Activated CD8-positive, alpha-beta memory T cell treated with anti-CD3 and anti-CD28 coated beads for 4 hours (primary cell): ENCODE measurements at places on chromosomes 6 and 20.

- DNase-seq, result no peak
These were observed 1.7 kb downstream of the SDCBP2 start for GRCh38 chr20:1327241-1327653.

DNA sequence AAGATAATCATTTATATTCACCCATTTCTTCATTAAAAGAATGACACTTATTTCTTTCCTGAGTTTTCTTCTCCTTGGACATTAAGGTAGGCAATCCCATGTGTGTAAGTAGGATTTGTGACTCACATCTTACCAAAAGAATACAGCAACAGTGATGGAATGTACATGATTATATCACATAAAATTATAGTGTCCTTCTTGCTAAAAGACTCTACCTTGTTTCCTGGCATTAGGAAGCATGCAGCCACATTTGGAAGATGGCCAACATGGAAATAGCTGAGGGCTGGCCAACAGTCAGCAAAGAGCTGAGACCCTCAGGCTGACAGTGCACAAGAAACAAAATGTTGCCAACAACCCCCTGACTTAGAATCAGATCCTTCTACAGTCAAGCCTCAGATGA, 327.9 kb upstream of the MARCKS start:
- DNase-seq, result no peak

- DNase-seq, result no peak
These were observed at the start of gene TGM3 for GRCh38 chr20:2295886-2296515. Gene TGM3, plus strand, starts transcription at chr20:2296001. Its CDS starts 63 bp downstream, at chr20:2296064.

- no peak for DNase-seq
These were observed 156.5 kb downstream of the SMOC2 start for GRCh38 chr6:168597471-168597875.

DNA sequence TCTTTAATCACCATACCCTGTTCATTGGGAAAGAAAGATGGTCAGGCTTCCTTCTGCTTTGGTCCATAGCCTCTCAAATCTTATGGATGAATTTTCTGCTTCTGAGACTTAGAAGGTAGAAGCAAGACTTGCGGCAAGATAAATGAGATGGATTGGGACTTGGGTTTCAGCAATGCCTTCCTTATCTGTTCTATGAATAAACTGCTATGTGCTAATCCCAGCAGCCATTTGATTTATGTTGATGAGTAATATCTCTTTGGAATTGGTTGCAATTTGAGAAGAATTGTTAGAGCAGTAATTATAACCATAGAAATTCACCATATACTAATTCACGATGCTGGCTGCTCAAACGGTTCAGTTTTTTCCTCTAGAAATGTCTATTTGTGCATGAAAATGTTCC, 48.3 kb downstream of the TXLNB start:
- DNase-seq, result no peak

- no peak for DNase-seq
These were observed 77.7 kb upstream of the ZFP64 start for GRCh38 chr20:52269321-52269720.

GRCh38 chr6:68901044-68901443, 266.0 kb downstream of the ADGRB3 start:
- no peak for DNase-seq

- no peak for DNase-seq
These were observed 744 bp downstream of the RAB23 start for GRCh38 chr6:57221191-57221935.

DNA sequence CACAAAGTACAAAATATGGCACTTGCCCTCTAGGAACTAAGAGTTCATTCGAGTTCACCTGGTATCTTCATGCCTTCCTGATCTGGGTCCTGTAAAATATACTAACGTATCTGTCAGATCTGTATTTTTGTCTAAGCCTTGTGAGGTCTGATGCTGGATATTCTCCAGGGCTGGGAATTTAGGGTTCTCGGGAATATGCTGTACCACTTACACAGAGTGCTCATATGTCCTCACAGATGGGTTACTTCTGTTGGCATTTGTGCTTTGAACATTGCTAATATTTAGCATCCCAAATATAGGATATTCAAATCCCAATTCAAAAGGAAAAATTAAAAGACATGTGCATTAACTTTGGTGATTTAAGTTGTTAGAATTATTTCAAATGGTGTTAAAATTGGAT, 122.0 kb downstream of the DNAH8 start:
- DNase-seq, result no peak

DNA sequence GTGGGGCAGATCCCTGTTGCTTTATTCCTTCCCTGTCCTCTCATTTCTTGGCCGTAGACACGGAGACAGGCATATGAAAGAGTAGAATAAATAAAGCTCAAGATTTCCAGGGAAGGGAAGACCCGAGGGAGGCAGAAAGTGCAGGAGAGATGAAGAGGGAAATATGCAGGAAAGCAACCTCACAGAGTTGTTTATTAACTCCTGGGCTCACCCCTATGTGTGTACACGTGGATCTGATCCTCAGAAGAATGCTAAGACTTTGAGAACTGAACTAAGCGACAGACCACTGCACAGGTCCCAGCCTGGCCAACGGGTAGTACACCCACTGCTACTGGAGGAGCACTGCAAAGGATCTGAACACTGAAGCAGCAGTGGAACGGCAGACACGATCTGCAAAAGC, 156.2 kb downstream of the KIF16B start:
- DNase-seq, result no peak

DNA sequence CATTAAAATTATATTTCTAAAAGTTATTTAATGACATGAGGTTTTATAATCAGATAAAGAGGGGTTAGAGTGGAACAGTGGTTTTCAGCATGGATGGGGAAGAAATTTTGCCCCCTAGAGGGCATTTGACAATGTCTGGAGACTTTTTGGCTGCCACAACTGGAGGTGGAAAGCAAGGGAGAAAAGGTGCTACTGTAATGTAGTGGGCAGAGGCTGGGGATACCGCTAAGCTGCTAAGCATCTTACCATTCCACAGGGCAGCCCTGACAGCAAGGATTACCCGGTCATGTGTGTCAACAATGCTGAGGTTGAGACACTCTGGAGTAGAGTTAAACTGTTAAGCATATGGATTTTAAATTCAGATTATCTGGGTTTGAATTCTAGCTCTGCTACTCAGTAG, 52.9 kb upstream of the FABP7 start:
- no peak for DNase-seq

- no peak for DNase-seq
These were observed 48.6 kb downstream of the RAB44 start for GRCh38 chr6:36746251-36746650.

DNA sequence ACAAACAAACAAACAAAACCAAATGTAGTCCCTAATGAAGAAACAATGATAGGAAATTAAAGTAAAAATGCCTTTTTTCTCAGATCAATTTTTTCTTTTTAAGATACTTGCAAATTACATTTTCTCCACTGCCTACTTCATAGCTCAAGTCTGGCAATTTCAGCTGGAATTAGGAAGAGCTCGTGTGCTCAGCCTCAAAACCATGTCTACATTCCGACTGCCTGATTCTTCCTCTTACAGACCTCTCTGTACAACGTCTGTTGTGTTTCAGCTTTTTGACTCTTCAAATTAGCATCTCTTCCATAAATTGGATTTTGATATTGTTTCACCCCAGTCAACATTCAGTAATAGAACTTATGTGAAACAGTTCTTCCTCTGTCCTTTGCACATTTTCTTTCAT, 9.3 kb upstream of the EDN1 start:
- no peak for DNase-seq

DNA sequence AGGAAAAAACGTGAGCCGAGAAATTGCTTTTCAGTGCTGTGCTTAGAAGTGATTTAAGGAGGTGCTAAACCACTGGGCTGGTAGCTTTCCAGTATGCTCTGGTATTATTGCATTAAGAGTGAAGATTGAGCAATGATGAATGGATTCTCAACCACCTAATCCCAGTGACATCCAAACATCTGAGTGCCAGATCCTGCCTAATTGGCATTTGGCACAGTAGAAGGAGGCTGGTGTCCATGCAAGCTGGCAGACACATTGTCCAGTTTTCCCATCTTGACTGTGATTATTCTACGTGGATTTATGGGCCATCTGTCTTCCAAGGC, 398.0 kb upstream of the PLCB4 start:
- DNase-seq, result no peak

GRCh38 chr6:11096109-11096508, 2.5 kb downstream of the SMIM13 start:
- no peak for DNase-seq

- no peak for DNase-seq
These were observed 280.9 kb upstream of the STXBP5 start for GRCh38 chr6:146923205-146923833.

DNA sequence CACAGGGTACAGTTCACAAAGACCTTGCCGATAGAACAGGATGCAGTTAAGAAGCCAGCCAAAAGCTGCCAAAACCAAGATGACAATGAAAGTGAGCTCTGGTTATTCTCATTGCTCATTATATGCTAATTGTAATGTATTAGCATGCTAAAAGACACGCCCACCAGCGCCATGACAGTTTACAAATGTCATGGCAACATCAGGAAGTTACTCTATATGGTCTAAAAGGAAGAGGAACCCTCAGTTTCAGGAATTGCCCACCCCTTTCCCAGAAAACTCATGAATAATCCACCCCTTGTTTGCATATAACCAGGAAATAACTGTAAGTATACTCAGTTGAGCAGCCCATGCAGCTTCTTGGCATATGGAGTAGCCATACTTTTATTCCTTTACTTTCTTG, 748.7 kb downstream of the QKI start:
- no peak for DNase-seq

- DNase-seq, result no peak
These were observed 1.1 kb upstream of the HLA-C start for GRCh38 chr6:31272836-31273626.

GRCh38 chr6:100212131-100212530, 218.1 kb upstream of the MCHR2 start:
- no peak for DNase-seq

GRCh38 chr6:159446340-159446739, 246.7 kb downstream of the SOD2 start:
- no peak for DNase-seq

DNA sequence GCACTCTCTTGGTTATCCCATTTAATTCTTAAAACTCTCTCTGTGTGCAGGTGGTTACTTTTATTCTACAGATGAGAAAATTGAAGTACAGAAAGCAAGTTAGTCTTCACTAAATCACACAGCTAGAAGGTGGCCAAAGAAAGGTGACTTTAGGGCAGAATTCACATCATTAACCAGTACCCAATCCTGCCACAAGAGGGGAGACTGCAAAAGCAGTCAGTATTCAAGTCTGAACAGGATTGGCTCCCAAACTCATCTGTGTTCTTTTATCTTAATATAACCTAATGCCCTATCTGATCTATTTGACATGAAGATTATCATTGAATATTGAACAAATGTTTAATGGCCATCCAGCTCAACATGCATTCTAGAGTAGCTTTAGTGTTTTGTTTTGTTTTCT, 225.3 kb upstream of the FAM83B start:
- no peak for DNase-seq

DNA sequence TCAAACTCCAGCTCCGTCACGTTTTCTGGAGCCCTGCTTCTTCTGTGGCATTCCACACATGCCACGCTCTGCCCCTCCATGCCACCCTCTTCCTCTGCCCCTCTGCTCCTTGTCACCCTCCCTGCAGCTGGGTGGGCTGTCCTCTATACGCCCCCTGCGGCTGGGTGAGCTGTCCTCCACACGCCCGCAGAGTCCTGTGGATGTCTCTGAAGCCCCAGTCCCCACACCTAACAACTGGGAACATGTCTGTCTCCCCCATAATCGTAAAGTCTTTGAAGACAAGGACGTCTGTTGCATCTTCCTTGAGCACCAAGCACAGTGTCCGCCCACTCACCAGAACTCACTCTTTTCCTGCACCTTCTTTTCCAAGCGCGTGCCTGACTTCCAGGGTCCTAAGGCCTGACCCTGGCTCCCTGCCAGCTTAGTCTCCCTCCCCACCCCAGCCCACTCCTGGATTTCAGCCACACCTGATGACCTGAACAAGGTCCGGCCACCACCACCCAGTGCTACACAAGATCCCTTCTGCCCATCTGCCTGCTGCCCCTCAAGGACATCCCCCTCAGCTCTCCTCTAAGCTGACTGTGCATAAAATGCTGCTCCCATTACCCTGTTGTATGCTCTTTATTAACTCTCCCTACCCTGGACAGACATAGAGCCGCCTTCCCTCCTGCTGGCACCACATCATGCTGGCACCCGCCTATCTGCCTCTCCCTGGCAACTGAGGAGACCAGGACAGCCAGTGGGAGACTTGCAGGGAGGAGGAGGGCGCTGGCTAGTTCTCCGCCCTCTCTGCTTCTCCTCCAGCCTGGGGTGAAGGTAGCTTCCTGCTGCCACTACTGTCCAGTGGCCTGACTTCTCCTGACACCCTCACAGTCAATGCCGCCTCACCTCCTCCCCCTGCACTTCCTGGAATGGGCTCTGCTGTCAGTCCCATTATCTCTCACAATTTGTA, 10.7 kb upstream of the PRR18 start:
- no peak for DNase-seq

- no peak for DNase-seq
These were observed 178.4 kb downstream of the MBOAT1 start for GRCh38 chr6:20033697-20034407.

- DNase-seq, result no peak
These were observed 26.1 kb upstream of the CD83 start for GRCh38 chr6:14091339-14091978.

DNA sequence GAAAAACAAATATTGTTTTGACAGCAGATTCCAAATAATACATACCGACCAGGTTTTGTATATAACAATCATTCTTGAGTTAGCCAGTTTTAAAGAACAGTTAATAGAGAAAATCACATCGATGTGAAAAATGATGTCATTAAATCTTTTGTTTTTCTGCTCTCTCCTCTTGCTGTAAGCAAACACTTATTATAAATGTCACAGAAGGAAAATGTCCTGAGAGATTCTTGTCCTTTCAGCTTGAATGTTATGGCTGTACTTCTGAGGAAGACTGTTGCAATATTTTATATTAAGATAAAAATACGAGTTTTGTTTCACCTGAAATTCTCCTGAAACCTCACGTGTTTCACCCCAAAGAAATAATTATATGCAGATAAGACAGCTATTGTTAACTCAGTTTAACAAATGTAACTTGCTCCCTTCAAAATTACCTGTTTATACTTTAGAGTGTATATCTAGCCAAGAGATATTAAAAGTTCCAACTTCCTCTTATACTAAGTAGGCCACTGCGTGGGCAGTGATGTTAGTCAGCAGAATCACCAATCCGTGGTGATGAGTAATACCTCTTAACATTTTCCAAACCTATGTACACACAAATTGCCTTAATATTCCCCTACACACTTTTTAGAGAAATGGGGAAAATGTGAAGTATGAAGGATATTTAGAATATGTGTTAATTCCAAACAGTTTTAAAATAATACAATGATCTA, 1111.4 kb upstream of the CITED2 start:
- no peak for DNase-seq
